ENCODE measurements at places on chromosomes 5 and 9.
A peak's percentile ranks its signal among the peaks of the same experiment; 100 is the strongest.

DNA sequence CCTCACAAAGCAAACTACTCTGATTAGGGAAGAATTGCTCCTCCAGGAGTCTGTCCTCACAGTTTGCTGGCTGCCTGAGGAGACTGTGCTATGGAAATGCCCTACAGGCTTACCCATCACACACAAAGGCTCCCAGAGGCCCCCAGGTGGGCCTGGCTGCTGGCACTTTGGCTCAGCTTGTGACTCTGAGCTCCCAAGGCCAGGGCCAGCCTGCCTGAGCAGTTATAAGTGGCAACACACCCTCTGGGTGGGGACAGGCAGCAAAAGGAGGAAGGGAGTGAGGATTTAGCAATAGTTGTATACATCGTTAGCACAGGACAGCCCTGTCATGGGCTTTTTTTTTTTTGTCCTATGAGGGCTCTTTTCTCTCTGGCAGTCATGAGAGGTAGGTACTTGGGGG, 103.5 kb downstream of the DAPK1 start:
- no peak for DNase-seq

- no peak for DNase-seq
These were observed 49.9 kb upstream of the GAS1 start for GRCh38 chr9:86997156-86997555.

DNA sequence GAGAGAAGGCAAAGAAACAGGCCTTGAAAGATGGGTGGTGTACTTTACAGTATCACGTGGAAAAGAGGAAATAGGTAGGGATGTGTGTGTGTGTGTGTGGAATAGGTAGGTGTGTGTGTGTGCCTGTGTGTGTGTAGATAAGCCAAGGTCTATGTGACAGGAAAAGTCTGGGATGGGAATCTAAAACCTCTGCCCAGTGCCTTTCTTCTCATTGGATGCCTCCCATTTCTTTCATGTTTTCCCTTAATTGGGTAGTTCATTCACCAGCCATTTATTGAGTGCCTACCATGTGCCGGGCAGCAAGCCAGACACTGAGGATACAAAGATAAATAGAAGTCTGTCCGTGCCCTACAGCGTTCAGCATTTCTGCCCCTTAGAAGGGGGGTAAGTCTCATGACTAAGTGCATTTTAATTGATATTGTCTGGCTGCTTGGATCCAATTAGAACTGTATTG, 1.0 kb downstream of the URM1 start:
- no peak for DNase-seq

GRCh38 chr9:137478962-137479861, 20.1 kb upstream of the NSMF start:
- no peak for DNase-seq

DNA sequence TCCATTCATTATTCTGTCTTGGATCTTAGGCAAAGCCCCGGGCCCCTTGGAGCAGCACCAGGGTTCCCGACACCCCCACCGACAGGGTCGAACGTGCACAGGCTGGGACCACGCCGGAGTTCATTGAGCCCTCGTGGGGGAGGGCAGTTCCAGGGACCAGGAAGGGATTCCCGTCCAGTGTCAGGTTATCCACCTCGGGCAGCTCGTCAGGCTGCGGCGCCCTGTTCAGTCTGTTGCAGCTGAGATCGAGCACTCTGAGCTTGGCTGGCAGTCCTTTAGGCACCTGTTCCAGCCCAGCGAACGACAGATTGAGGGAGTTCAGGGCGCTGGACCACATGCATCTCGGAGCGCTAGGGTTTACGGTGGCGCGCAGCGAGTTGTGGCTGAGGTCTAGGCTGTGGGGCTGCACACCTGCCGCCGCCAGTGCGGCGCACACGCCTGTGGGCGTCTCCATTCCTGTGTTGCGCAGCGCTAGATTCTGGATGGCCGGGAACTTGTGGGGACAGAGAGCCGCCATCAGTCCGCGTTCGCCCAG, 1.1 kb downstream of the CD14 start:
- no peak for DNase-seq

GRCh38 chr5:111853748-111854147, 96.8 kb upstream of the NREP start:
- no peak for DNase-seq

DNA sequence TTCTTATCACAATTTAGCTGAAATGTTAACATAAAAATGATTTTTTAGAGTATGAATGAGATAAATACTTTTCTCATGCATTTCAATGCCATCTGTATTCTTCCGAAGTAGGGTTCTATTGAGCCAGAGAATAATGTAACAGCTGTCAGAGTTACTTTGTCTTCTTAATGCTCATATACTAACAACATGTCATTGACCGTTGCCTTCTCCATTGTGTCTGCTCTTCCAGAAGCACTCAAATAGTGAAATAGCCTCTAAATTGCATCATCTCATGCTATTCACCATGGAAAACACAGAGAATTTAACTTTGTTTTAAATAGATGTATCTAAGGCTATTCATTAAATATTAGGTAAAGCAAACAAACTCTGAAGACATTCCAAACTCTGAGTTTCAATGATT, 1875.9 kb upstream of the CDH9 start:
- no peak for DNase-seq

DNA sequence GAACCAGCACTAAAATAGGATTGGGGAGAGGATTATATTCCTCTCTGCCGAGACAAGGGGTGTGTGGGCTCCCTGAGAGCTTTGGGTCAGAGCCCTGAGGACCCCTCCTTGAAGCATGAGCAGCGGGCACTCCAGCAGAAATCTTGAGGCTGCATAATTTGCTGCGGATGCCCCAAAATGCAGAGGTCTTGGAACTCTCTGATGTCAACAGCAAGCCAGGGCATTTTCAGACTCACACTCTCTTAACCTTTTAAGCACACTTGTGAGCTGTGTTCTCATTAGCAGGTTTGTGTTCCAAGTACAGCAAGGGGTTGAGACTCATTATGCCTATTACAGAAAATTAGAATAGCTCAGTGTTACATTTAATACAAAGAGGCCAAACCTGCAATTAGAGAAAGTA, 513.0 kb upstream of the ADAMTS16 start:
- peak; percentile 49 for DNase-seq

GRCh38 chr9:89350988-89351557, 32.8 kb downstream of the SECISBP2 start:
- DNase-seq, result no peak

DNA sequence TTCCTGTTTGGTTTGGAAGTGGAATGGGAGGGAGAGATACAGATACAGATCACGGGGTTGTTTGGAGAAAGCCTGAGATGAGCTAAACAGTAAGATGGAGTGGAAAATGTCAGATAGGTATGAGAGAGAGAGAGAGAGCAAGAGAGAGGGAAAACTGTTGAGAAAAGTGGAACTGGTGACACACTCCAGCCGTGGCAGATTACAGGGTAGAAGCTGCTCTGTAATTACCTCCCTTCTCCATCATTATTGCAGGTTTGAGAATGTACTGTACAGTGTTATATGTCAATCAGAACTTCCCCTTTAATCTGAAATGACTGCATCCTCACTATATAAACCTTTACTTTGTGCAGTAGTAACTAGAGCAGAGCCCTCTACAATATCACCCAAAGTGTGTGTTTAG, 74.5 kb upstream of the WWC1 start:
- no peak for DNase-seq

DNA sequence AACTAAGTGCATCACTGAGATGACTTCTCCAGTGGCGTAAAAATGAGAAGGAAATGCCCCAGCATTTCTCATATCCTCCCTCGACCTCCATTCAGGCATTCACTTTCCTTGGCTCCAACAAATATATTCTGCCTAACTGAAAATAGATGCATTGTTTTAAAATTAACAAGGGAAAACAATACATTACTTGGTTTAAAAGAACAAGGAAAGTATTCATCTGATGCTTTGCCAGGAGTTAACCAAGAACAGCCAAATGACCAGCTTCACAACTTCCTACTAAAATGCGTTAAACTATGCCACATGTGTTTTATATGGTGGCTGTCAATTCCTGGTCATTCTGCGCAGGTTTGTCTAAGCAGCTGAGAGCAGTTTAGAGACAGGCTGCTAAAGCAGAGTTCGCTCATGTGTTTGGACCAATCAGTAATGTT, 121.4 kb downstream of the GNAQ start:
- DNase-seq, result no peak

- DNase-seq, result no peak
These were observed 76.8 kb downstream of the LMX1B start for GRCh38 chr9:126690431-126691051.

- no peak for DNase-seq
These were observed 34.9 kb downstream of the NREP start for GRCh38 chr5:111722140-111722539.

DNA sequence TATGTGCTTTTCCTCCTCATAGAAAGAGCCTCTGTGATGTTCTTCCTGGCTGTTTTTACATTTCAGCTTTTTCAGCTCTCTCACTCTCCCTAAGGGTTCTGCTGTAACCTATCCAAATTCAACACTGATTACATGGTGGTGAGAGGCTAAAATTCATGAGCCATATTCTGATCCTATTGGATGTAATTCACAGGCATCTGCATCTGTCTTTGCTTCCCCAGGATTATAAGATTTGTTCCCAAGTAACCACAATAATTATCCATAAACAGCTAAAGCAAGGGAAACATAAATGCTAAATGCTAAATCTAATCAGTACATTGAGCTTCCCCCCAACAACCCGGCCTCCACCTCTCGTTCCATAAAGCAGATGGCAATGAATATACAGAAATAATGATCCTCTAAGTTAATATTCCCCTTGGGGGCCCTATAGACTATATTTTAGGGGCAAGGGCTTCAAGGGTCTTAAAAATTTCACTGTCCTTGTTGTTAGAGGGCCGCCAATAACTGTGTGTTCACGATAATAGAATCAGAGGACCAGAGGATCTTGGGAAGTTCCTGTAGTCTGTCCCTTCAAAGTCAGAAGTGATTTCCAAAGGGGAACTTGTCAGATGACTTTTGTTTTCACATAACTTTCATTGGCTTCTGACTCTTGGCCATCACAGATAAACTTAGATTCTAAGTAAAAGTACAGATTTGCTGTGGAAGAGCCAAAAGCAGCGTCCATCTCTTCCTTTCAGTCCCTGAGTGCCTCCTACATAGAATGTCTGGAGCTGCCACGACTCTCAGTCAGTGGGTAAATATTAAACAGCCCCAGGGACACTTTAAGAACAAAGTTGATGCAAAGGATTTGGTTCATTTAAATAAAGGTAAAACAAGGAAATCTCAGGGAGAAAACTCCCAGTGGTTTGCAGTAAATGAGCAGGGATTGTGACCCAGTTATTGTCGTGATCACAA, 125.6 kb downstream of the ALDH1A1 start:
- DNase-seq, result no peak

DNA sequence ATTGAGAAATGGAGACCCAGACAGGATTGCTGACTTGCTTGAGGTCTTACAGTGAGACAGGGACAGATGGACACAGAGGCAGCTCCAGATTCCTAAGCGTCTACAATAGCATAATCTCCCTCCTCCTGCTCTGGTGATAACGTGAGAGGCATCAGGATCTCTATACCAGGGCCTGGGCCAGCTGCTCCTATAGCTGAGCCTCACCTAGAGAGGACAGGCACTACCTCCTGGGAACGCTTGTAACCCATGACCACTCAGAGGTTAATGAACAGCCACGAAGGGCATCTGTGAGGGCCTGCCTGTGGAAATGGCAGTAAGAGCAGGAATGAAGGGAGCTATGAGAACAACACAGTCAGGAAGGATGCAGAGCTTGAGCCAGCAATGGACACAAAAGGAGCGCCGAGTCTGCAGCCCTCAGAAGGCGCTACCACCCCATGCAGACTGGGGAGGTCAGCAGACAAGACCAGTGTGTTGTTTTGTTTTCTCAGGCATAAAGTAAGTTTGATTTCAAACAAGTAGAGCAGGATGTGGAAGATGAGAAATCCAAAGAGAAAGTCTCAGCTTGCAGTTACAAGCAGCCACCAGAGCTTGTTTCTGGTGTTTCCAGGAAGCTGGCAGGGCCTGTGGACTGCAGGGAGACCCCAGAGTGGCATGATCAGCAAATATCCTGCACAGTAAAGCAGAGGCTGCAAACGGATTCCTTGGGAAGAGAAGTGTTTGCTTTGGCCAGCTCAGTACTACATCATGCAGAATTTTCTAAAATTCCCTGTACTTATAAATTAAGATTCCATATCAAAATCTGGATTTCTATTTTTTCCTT, 17.4 kb downstream of the ANKS6 start:
- no peak for DNase-seq

GRCh38 chr5:141919218-141920119, 4.2 kb upstream of the DELE1 start:
- DNase-seq, result no peak

- no peak for DNase-seq
These were observed 51.4 kb upstream of the BNC2 start for GRCh38 chr9:16921855-16922254.

DNA sequence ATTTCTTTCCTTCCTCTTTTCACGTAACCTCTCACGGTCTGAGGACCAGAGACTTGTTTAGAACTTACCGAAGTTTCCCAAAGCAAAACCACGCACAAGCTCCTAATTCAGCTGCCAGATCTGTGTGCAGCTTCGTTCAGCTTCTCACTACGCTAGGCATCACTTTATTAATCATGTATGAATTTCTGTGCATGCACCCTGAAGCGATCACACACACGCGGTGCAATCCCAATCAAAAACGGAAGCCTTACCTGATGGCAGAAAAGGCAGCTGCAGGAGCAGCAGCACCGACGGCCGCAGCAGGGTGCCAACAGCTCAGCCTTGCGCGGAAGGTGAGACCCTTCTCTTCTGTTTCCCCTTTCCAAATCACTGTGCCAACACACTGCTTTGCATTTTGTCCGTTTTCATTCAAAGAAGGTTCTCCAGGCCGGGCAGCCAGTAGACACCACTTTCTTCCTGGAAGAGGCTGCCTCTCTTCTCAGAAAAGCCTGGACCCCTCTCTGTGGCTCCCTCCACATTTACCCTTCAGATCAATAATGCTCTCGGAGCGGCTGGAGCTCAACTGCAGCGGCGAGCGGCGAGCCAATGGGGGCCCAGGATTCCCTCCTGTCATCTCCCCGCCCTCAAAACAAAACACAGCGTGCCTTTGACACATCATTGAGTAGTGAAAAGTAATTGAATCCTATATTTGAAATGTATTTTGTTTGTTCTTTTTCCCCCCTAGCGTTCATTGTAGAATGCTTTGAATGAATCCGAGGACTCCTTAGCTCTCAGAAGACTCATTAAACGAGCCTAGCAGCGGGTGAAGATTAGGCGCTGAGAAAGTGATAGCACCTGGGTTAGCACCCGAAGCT, at the start of gene CDH12:
Gene CDH12 (minus strand): TSS at position 538 of the 854 bp plus-strand sequence.
- DNase-seq, result no peak

- no peak for DNase-seq
These were observed 2.5 kb downstream of the ERBIN start for GRCh38 chr5:65928860-65929259.

- no peak for DNase-seq
These were observed 119.0 kb downstream of the ENTREP1 start for GRCh38 chr9:69444021-69444420.

- DNase-seq, result no peak
These were observed 68.9 kb downstream of the BOD1 start for GRCh38 chr5:173547579-173547978.

GRCh38 chr9:126860077-126860756, at the start of gene ZBTB34:
TSS of gene ZBTB34 (plus strand) at chr9:126860639. CDS start at chr9:126879400, 18,761 bp downstream.
- DNase-seq, result no peak
